NCI-H1436 (cell line): ENCODE measurements at places on chromosomes 16 and 17.

- peak; percentile 64 for DNase-seq
These were observed 32.1 kb downstream of the CDK5RAP3 start for GRCh38 chr17:48002916-48003416.

DNA sequence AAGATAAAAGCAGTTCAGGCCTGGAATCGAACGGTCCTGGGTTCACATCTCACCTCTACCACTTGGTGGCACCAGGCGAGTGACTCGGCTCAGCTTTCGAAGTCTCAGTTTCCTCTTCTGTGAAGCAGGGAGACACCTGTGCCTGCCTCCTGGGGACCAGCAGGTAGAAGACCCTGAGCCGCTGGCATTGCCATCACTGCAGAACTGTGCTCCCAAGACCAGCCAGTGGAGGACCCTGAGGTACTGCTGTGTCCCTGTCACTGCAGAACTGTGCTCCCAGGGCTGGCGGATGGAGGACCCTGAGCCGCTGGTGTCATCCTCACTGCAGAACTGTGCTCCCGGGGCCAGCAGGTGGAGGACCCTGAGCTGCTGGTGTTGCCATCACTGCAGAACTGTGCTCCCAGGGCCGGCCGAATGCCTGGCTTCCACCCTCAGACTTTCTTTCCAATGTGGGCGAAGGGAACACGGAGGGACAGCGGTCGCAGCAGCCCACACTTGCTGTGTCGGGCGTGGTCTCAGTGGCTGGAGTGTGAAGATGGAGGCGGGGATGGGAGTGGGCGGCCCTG is 8.7 kb upstream of the SLC7A5 start:
- no peak for DNase-seq

DNA sequence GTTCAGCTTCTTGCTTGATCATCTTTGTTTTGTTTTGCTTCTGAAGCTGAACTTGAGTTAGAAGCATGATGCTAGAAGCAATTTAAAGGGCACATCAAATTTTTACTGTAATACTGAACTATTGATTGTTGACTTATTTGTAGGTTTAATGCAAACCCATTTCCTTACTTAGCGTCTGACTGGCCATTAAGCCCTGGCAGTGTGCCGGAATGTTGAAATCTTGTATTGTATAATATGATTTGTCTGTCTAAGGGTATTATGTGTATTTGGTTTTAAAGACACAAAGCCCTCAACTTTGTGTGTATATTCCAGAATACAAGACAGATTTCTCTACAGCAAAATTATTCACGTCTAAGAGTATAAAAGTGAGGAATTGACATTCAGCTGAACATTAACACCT is 39.7 kb downstream of the NUP93 start:
- DNase-seq, result no peak

DNA sequence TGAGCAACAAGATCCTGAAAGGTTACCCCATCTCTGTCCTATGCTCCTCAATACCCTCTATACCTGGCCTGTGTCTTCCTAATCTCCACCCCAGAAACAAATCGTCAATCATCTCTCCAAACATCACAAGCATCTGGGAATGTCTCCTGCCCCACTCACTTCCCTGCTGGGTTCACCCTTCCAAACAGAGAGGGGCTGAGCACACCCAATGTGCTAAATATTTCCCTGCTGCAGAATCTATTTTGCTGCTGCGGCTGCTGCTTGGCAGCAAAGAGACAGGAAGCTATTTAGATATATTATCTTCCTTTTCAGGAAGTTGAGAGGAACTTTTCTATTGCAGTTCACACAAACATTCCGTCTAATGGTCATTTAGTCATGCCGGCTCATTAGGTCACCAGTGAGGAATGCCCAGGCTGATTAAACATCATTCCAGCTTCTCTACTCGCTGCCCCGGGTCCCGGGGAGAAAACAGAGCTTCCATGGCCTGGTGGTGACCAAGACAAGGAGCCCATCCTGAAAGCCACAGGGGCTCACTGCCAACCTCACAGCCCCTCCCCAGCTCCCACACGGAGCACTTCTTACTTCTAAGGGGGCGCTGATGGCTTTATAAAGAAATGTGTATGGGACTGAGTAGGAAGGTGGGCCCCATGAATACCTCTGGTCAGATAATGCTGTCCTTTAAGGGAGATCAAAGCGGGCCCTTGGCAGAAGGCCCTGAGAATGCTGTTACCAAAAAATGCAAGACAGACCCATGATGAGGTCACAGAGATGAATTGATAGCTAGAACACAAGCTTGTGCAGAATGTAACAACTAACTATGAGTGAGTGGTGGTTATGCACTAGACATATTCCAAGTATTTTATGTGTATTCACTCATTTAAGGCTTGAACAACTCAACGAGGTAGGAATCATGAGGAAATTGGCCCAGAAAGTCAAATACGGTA is 218.3 kb downstream of the SOX9 start:
- DNase-seq, result no peak

GRCh38 chr17:17494870-17495535 is 1.2 kb downstream of the RASD1 start:
- DNase-seq, result no peak

- DNase-seq, result no peak
These were observed 32.0 kb upstream of the SLC5A10 start for GRCh38 chr17:18919963-18920362.

- DNase-seq, result no peak
These were observed 225.3 kb upstream of the TBX2 start for GRCh38 chr17:61174310-61174709.

- DNase-seq, result no peak
These were observed 119.5 kb upstream of the SHISA6 start for GRCh38 chr17:11121341-11121985.

- no peak for DNase-seq
These were observed 957.1 kb upstream of the RBFOX1 start for GRCh38 chr16:6375465-6376075.

DNA sequence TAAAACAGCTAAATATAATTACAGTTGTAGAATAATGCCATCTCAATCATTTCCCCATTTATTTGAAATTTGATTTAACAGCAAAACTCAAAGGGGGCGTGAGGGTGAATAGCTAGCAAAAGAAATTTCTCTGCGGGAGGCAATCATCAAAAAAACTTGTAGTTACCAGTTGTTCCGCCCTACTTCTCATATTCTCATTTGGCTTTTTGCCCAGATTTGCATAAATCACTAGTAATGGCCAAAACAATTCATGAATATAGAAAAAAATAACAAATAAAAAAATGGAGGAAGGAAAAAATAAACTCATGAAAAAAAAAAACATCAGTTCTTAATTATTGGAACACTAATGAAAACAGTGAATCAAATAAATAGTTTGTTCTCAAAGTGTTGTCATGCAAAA is 722.6 kb upstream of the KIF2B start:
- DNase-seq, result no peak

DNA sequence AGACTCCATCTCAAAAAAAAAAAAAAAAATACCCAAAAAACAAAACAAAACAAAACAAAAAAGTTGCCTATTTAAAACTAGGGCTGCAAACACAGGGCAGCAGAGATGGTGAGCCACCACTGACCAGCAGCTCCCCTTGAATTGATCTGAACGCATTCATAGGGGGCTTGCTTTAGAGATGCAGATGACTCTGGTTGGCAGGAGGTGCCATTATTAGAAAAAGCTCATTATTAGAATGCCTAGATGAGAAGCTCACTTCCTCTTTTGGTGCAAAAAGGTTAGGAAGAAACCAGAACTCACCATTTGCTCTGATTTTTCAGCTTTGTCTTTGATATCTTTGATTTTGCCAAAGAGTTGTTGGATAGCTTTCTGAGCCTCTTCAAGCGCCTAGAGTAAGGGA is 53.1 kb downstream of the VPS53 start:
- no peak for DNase-seq

DNA sequence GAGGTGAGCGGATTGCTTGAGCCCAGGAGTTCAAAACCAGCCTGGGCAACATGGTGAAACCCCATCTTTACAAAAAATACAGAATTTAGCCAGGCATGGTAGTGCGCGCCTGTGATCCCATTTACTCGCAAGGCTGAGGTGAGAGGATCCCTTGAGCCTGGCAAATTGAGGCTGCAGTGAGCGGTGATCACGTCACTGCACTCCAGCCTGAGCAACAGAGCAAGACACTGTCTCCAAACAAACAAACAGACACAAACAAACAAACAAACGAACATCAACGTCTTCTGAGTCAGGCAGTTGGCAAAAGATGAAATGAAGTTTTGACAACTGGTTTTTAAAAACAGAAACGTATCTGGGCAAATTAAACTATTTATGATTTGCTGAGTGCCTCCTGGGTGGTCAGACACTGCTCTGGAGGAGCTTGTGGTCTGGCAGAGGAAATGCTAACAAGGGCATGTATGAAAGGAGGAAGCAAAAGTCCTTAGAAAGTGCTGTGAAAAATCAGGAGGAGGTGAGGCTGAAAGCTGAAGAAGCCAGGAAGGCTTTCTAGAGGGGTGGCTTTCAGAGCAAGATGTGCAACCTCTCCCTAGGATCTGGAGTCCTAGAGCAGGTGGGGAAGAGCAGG is 10.2 kb upstream of the KRT20 start:
- no peak for DNase-seq

- DNase-seq, result no peak
These were observed 2.6 kb downstream of the STAC2 start for GRCh38 chr17:39222866-39223834.

GRCh38 chr17:17849845-17850373 is 13.1 kb upstream of the SREBF1 start:
- peak; percentile 67 for DNase-seq

DNA sequence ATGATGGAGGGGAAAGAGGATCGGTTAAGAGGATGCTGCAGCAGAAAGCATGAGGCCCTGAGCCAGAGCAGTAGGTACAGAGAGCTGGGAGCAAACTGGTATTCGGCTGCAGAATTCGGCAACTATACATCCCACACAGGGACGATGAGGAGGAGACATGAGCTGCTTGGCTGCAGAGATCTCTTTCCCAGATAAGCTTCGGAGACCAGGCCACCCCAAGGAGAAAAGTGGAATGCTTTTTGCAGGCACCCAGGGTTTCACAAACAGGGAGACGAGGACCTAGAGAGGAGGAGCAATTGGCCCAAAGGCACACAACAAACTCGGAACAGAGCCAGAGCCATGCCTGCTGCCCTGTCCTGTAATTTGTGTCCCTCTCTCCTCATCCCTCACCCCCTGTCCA is 62.0 kb downstream of the TMEM132E start:
- no peak for DNase-seq

DNA sequence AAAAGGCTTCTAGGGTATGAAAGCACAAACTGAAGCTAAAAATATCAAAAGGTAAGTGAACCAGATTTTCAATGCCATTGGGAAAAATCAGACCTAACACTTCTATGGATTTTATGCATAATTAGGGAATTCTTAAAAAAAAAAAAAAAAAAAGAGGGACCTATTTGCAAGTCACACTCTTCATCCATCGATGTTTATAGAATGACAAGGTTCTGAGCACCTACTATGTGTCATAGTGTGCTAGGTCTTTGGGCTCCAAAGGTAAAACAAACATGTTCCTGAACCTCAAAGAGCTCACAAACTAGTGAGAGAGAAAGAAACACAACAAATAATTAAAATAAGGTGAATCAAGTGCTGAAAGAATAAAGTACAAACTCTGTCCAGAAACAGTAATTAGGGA is 1.9 kb downstream of the HEATR6 start:
- no peak for DNase-seq

GRCh38 chr16:26598061-26598460 is 468.7 kb upstream of the C16orf82 start:
- no peak for DNase-seq

GRCh38 chr17:72715906-72716572 is 376.4 kb downstream of the SLC39A11 start:
- no peak for DNase-seq

DNA sequence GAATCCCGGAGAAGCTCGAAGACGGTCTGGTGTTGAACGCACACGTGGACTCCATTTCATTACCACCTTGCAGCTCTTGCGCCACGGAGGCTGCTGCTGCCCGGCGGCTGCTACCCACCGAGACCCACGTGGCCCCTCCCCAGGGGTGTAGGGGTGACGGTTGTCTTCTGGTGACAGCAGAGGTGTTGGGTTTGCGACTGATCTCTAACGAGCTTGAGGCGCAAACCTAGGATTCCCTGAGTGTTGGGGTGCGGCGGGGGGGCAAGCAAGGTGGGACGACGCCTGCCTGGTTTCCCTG is 1.7 kb upstream of the CBX4 start:
- no peak for DNase-seq

DNA sequence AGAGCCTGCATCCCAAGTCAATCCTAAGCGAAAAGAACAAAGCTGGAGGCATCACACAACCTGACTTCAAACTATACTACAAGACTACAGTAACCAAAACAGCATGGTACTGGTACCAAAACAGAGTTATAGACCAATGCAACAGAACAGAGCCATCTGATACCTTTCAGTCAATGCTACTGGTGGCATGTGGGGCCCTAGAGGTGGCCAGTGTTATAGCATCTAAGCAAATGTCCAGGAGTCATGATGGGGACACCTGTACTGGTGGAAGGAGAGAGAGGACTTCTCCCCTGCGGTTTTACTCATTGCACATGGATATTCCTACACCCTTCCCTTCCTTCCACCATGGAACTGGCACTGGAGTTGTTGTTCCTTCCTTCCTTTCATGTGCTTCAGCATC is 6.0 kb upstream of the ASIC2 start:
- no peak for DNase-seq

DNA sequence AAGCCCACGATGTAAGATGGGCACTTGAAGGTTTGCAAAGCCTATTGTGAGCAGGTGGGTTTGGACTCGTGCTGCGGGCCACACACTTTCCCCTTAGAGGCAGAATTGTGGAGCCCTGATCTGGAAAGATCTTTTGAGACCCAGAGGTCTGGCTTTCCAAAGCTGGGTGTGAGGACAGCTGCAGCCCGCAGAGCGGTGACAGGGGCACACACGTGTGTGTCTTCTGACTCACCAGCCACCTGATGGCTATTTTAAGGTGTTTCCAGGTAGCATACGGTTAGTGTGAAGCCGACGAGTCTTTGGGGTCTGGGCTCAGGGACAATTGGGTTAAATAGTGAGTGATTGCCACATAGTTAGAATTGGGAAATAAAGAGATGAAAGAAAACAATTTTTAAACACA is 108.9 kb upstream of the GSE1 start:
- no peak for DNase-seq

DNA sequence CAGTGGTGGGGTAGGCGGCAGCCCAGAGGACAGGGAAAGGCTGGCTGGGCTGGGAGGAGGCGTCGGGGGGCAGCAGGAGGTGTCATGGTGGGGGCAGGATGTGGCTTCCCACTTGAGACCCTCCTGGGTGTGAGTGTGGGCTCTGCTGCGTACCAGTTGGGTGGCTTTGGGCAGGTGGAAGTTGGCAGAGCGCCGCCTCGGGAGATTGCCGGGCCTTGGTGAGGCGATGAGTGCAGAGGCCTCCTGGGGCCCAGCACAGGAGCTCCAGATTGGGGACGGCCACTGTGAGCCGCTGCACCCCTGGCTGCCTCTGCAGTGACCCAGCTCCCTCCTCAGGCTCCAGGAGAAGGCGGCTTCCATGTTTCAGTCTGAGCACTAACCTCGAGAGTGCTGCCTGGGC is 13.8 kb downstream of the GPT2 start:
- no peak for DNase-seq
